ENCODE measurements at places on chromosomes 1 and 21.

GRCh38 chr1:11571906-11572616, 82.2 kb downstream of the FBXO2 start:
- DNase-seq = peak; percentile 14

GRCh38 chr1:93235261-93235660, 54.7 kb downstream of the CCDC18 start:
- no peak for DNase-seq

DNA sequence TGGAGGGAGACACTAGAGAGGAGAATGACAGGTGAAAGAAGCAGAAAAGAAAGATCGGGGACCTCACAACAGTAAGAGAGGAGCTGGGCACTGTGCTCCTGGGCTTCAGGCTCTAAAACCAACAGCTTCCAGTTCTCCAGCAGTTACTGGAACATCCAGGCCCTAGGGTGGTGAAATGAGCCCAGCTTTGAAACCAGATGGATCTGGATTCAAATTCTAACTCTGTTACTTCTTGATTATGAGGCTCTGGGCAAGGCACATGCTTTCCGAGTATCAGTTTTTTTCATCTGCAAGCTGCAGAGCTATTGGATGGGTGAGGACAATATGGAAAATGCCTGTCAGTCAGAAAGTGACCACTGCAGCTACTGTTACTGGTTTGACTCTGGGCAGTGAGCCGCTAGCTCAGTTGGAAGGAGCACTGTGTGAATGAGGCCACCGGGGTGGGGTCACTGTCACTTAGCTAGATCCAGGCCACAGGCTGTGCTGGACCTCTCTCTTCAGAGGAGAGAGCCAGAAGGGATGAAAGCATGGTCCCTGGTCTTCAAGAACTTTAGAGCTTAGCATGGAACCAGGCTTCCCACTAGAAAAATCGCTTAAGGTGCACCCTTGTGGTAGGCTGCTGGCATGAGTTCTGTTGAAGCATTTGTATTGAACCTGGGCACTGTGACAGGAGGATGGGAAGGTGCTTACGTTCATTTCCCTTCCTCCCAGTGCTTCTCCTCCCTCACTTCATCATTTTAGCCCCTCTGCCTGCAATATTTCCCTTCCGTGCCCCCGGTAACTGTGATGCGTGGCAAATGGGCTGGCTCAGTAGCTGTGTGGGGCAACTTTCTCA, 12.2 kb downstream of the PLEKHO1 start:
- DNase-seq = no peak

DNA sequence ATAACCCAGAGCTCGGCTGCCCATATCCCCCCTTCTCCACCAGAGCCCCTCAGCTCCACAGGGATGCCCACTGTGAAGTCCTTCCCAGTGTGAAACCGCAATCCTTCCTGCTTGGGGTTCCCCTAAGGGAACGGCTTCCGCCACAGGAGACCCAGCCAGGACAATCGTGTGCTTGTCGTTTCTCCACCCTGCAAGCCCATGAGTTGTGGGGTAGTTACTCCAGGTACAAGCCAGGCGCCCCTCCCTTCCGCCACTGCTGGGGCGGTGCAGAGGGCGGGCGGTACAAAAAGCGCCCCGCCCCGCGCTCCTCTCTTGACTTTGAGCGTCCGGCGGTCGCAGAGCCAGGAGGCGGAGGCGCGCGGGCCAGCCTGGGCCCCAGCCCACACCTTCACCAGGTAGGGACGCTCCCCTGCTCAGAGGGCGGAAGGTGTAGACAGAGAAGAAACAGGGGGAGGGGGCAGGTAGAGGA, at the start of gene TINAGL1:
TSS of gene TINAGL1 (plus strand) at position 315 of the 469 bp plus-strand sequence. CDS start 634 bp downstream, outside the sequence.
- no peak for DNase-seq

DNA sequence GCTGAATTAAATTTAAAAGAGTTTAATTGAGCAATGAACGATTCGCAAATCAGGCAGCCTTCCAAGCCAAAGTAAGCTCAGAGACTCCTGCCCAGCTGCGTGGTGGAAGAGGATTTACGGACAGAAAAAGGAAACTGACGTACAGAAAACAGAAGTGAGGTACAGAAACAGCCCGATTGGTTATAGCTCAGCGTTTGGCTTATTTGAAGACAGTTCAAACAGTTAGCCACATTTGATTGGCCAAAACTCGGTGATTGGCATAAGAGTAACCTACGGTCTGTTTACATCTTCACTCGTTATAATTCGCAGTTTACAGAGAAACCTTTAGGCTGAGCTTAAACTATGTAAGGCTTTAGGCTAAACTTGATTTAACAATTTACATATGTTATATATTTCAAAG, 46.9 kb downstream of the CR1L start:
- no peak for DNase-seq

GRCh38 chr1:167797015-167797414, 75.2 kb downstream of the MPZL1 start:
- no peak for DNase-seq

DNA sequence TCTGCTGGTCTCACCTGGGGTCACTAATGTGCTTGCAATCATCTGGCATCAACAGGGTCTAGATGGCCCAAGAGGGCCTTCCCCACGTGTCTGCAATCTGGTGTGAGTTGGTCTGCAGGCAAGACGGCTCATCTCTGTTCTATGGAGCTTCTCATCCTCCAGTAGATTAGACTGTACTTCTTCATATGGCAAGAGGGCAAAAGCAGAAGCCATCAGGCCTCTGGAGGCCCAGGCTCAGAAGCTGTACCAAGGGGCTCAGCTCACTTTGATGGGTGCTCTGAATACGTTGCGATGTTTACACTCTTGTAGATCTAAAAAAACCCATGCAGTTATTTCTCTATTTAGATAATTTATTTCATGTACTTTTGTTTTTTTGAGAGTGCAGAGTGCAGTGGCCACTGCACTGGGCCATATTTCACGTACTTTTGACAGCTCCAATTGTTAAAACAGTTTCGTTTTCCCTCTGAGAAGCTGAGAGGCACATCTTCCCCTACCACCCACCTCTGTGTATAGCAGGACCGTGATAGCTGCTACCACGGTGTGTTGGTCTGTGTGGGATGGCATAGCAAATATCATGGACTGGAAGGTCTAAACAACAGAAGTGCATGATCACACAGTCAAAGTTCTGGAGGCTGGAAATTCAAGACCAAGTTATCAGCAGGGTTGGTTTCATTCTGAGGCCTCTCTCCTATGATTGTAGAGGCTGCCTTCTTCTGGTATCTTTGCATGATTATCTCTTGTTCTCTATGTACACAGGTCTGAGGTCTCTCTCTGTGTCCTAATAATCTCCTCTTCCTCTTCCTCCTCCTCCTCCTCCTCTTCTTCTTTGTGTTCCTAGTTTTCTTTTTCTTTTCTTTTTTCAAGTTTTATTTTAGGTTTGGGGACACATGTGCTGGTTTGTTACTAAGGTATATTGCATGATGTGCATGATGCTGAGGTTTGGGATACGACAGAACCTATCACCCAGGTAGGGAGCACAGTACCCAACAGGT, 17.0 kb downstream of the CITED4 start:
- DNase-seq = no peak

GRCh38 chr1:227885648-227886502, 61.9 kb downstream of the WNT9A start:
- peak; percentile 15 for DNase-seq

GRCh38 chr1:26477446-26478152, 5.4 kb downstream of the HMGN2 start:
- DNase-seq = no peak

GRCh38 chr1:107228704-107229371, 88.0 kb downstream of the NTNG1 start:
- DNase-seq = no peak

GRCh38 chr1:31095298-31095981, 29.9 kb upstream of the PUM1 start:
- no peak for DNase-seq

DNA sequence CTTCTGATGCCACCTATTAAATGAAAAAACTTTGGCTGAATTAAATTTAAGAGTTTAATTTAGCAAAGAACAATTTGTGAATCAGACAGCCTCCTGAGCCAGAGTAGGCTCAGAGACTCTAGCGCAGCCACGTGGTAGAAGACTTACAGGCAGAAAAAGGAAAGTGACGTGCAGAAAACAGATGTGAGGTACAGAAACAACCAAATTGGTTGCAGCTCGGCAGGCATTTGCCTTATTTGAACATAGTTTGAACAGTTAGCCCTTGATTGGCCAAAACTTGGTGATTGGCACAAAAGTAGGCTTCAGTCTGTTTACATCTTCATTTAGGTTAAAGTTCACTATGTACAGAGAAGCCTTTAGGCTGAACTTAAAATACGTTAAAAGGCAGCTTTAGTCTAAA, 22.9 kb downstream of the TCP10L start:
- DNase-seq = peak; percentile 34

DNA sequence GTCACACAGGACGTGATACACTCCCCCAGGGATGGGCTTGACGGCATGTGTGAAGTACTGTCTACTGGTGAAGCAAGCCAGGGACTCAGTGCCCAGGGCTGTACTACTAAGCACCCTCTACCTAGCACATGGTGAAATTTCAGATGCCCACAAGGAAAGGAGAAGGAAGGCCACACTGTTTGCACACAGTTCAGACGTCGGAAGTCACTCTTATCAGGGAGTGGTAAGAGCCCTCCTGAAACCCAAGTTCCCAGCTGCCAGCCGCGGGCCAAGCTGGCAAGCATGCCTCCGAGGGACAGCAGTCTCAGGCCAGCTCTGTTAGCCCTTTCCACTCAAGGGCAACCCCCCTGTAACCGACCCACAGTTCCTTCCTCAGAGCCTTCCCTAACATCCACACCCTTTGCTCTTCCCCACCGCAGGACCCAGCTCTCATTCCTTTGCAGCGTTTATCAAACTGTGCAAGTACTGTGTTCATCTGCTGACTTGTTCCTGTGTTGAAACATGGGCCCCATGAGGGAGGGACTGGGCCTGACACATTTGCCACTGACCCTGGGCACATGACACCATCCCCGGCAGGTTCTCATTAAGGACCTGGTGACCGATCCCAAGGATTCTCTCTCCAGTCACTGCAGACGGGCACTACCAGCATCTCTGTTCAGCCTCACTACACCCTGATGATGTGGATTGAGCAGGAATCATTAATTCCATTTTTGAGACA, 58.5 kb downstream of the SLC66A1 start:
- DNase-seq = no peak

DNA sequence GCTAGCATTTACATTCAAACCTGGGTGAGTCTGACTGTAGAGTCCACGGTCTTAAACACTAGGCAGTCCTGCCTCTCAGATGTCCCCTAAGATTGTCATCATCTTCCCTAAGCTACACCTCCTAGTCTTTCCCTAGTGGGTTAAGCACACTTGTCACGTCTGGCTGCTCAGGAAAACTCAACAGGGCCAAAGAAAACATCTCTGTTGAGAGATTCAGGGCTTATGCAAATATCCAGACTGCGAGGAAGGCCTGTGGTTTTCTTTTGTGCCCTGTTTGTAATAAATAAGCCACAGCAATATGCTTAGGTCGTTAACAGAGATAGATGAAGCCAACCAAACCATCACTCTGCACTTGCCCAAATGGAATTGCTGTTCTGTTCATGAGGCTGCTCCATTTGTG, 472.6 kb upstream of the DEPDC1 start:
- no peak for DNase-seq

DNA sequence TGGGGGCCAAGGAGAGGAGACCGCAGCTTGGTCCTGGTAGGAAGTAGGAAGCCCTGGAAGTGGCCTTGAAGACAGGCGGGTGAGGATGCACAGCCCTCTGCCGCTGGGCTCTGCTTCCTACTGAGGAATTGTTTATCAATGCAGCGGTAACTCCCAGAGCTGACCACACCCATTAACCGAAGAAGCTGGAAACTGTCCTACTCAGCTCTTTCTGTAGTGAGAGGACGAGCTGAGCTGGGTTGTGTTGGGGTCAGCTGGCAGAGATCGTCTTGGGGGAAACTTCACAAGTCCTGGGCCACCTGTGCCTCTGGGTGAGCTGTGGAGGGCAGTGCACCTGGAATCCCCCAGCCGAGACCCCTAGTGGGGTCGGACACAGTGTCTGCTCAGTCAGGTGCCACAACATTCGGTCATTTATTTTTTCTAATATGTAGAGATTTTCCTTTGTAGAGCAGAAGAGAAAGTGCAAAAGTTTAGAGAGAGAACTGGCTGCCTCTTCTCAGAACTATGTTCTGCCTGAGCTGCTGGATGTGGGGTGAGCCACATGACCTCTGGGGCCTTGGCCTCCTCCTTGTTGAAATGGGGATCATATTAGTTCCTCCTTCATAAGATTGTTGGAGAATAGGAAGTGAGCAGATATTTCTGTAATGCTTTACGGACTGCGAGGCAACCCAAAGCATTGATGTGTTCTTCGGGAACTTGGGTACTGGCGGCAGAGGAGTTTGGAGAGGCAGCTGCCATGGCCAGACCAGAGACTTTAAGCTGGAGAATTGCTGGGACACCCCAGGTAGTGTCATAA, 3.6 kb downstream of the NECAP2 start:
- no peak for DNase-seq

- no peak for DNase-seq
Observed at GRCh38 chr1:98264727-98265126, 343.9 kb upstream of the DPYD start.

DNA sequence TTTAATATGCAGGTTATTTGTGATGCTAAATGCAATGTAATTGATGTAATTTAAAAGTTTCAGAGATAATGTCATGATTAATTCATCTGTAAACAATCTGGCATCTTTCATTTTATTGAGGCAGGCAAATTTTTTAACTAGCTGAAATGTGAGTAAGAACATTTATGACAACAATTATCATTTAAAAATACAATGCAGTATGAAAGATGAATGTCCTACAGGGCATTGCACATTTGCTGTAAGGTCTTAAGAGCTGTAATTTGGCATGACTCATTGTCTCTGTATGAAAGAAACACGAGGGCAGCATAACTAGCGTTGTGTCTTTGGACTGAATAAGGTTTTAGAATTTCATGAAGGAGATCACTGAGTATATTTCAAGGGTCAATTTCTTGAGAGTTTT, 642.8 kb downstream of the PLA2G4A start:
- no peak for DNase-seq

GRCh38 chr1:59553371-59553770, 256.5 kb downstream of the FGGY start:
- no peak for DNase-seq

DNA sequence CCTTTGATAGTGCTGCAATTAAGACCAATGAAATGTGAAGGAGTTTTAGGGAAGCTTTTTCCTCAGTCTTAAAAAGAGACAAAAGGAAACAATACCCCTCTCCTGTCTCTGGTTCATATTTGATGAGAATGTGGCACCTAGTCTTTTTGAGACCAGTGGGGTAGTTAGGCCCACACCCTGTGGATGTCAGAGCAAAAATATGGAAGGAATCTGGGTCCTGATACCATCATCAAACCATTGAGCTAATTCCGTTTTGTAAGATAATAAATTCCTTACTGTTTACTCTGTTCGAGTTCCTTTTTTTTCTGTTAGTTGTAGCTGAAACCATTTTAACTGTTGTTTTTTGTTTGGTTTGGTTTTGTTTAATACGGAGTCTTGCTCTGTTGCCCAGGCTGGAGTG, 33.3 kb downstream of the PTPRC start:
- DNase-seq = no peak

GRCh38 chr1:203476216-203476814, 709 bp downstream of the PRELP start:
- DNase-seq = no peak

GRCh38 chr1:93275634-93276295, 69.9 kb upstream of the DR1 start:
- DNase-seq = no peak

- DNase-seq = no peak
Observed at GRCh38 chr1:226637147-226637935, 88.8 kb downstream of the STUM start.
